Spleen (tissue), 13 donors: ENCODE measurements at places on chromosomes 5 and 9.
A peak's percentile ranks its signal among the peaks of the same experiment; 100 is the strongest.

DNA sequence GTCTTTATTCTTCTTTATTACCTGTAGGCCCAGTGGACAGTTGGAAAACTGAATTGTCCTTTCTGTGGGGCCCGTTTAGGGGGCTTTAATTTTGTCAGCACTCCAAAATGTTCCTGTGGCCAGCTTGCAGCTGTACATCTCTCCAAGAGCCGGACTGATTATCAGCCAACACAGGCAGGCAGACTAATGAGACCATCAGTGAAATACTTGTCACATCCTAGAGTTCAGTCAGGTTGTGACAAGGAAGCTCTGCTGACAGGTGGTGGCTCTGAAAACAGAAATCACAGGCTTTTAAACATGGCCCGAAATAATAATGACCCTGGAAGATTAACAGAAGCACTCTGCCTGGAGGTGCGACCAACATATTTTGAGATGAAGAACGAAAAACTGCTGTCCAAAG lies 47.9 kb downstream of the RNF180 start:
- DNase-seq = no peak

- no peak for DNase-seq
Observed at GRCh38 chr5:45411971-45412612, 284.1 kb downstream of the HCN1 start.

GRCh38 chr5:96058084-96058483 lies 96.4 kb upstream of the ELL2 start:
- no peak for DNase-seq

DNA sequence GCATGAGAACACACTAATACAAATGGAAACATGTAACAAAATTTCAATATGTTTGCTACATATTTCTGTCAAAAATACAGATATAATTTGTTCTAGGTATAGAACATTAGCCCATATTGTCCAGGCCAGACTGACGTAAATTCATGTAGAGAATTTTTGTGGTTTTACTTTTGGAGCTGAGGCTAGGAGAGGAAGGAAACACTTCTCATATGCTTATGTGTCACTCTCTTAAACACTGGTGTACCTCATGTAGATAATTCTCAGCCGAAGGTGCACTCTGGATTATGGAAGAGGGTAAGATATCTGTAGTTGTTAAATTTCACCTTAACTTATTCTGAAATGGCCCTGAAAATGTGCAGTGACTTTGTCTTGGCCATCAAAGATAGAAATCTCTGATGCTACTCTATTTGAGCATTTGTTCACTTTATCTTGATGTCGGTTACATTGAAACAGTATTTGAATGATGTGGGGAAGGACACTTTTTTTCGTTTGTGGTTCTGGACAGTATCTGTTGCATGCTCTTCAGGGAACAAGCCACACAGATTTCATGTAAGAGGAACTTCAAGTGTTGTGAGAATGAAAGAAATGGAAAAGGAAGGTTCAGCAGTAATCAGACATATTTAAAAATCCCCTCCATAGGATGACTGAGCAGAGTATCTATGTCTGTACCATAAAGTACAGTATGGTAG lies 202.7 kb downstream of the SPATA31D1 start:
- no peak for DNase-seq

- no peak for DNase-seq
Observed at GRCh38 chr5:24642022-24642421, 2.8 kb downstream of the CDH10 start.

- no peak for DNase-seq
Observed at GRCh38 chr9:70679845-70680244, 265.4 kb upstream of the KLF9 start.

DNA sequence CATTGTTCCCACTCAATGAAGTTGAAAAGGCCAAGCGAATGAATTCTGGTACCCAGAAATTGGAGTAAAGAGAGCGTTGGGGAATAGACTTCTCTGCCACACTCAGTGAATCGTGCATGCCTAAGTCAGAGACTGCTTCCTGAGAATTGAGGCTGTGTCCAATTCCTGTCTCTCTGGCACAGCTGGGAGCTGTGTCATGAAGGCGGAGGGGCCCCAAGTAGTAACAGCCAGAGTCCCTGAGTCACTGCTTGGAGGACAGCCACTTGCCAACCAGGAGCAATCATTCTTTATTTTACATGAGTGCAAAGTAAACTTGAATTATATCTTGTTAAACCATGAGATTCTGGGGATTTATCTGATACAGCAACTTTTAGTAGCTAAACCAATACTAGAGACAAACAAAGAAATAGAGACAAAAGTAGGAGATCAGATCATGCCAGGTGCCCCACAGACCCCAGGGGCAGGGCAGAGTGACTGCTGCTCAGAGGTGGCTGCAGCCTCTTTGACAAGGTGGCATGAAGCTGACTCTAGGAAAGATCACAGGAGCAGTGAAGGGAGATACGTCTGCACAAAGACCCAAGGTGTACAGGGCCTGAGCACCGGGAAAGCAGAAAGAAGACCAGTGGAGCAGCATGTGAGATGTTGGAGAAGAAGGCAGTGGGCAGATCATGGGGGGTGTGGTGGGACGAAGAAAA lies 246.0 kb downstream of the GADD45G start:
- peak; percentile 17 for DNase-seq

GRCh38 chr5:109907189-109907588 lies 217.5 kb downstream of the MAN2A1 start:
- no peak for DNase-seq

GRCh38 chr9:103757062-103757461 lies 337.0 kb upstream of the SMC2 start:
- no peak for DNase-seq

DNA sequence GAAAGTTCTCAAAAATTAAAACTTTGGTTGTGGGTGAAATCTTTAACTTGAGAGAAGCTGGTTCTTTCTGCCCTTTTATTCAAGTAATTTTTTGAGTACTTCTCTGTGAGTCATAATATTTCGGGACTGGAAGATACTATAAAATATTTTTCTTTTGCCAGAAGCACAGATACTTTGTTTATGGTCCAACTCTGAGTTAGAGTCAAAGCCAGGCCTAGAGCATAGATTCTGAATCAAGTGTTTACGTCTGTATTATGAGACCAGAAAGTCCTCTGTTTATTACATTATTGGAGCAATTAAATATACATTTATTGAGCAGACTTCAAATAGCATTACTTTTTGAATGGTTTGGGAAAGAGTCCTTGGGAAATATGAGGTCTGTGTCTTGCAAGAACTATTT lies 187.9 kb downstream of the FER start:
- DNase-seq = no peak

DNA sequence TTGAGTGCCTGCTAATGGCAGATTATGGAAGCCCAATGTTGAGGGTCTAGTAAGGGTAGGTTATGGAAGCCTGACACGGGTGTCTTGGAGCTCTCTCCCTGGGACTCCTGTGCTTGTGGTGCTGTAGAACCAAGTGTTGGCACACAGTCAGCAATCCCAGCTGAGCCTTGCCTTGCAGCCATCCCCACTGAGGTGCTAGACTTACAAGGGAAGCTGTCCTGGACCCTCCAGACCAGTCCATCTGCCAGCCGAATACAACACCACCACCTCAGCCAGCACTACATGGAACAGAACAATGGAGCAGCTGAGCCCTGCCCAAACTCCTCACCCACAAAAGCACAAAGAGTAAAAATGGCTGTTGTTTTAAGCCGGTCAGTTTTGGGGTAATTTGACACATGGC lies 90.5 kb upstream of the DNAH5 start:
- no peak for DNase-seq

- DNase-seq = no peak
Observed at GRCh38 chr5:149005077-149005892, 57.6 kb downstream of the SH3TC2 start.

DNA sequence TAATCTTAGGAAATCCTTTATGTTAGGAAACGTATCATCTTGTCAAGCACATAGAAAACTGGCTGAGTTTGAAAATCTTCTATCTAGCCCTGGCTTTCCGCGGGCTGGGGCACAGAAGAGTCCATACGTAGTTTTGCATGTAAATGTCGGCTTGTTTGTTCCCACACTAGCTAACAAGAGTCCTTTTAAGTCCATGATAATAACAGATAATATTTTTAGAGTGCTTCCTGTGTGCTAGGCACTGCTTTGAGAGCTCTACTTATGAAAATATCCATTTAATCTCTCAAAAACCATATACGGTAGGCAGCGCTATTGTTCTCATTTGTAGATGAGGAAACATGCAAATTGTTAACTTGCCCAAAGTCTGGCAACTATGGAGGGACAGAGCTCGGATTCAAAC lies 40.5 kb downstream of the FYB1 start:
- DNase-seq = no peak

GRCh38 chr9:81559197-81559596 lies 130.2 kb downstream of the TLE1 start:
- no peak for DNase-seq

DNA sequence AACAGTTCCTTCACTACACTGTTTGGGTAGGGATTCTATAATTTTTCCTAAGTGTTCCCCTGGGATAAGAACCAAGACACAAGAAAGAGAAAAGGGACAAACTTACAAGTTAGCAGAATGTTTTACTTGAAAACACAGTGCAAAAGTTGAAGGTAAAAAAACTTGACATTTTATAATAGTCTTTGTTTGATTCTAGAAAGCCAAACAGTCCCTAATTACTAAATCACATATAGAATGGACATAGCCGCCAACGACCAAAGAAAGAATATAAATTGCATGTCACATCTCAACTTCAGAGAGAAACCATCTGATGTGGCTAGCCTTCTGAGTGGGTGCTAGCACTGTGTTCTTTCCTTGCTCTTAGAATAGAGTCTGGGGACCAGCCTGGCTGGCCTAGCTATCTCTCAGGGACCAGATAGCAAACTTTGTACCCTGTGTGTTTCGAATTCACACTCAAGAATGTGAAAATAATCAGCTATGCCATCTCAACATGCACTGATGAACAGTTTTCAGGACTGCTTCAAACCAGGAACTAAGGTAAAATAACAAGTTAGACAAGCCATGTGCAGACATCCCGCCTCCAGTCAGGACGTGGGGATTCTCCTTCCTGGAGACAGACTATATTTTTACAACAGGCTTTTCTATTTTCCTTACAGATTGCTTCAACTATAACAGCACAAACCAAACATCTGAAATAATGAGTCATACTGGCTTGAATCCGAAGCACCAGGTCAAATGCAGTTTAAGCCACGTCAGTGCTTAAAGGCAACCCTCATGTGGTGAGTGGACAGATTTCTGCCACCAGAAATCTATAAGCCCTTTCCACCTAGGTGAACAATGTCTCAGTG lies 53.7 kb downstream of the LHFPL2 start:
- no peak for DNase-seq

- peak; percentile 45 for DNase-seq
Observed at GRCh38 chr5:171433982-171434676, 14.7 kb downstream of the FGF18 start.
